ENCODE measurements at places on chromosomes 1 and 21.

DNA sequence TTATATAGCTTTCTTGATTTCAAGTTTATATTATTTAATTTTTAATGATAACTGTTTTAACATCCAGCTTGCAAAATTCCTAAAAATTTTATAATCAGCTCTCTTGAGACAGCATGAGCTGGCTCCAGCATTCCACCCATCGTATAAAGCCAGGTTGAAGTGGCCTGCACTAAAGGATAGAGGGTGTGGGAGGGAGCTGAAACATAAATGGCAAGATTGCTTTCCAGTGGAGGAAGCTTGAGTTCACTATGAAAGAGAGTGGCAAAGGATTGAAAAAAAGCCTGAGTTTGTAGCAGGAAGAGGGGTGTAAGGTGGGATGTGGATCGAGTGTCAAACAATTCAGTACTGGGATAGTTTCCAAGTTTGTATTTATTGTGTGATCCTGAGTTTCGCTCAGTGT lies 48.5 kb upstream of the ZNF644 start:
- no peak for DNase-seq

DNA sequence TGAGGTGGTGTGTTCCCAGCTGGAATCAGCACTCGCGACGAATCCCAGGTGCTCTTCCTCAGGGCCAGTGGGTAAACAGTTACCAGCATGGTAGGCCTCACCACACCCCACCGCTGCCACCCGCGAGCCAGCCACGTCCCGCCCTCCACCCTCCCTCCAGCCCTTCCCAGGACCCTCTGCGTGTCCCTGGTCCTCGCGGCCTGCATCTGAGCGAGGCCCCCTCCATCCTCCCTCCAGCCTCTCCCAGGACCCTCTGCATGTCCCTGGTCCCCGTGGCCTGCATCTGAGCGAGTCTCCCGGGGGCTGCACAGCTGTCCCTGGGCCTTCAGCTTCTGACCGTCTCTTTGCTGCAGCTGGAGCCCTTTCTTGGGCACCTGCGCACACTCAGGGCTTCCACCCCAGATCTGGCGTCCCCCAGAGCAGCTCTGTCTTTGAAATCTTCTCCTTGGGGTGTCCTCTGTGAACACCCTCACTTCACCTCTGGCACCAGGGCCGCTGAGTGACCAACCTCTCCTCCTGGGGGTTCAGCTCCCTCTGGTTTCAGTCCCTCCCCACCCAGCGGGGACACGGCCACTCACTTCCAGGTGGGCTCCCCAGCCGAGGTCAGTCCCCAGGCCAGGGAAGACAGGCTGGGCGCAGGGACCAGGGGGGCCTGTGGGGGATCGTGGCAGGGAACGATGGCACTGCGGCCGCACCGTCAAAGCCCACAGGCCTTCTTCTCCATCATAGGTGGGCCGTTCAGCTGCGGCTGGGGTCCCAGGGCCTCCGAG lies 57.8 kb upstream of the COL6A2 start:
- no peak for DNase-seq

DNA sequence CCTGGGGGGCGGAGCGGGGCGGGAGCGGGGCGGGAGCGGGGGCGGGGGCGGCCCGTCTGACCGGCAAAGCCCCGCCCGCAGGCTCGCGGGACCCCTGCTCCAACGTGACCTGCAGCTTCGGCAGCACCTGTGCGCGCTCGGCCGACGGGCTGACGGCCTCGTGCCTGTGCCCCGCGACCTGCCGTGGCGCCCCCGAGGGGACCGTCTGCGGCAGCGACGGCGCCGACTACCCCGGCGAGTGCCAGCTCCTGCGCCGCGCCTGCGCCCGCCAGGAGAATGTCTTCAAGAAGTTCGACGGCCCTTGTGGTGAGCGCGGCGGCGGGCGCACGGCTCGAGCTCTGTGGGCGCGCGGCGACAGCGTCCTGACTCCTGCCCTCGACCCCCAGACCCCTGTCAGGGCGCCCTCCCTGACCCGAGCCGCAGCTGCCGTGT lies 21.2 kb downstream of the AGRN start:
- no peak for DNase-seq

DNA sequence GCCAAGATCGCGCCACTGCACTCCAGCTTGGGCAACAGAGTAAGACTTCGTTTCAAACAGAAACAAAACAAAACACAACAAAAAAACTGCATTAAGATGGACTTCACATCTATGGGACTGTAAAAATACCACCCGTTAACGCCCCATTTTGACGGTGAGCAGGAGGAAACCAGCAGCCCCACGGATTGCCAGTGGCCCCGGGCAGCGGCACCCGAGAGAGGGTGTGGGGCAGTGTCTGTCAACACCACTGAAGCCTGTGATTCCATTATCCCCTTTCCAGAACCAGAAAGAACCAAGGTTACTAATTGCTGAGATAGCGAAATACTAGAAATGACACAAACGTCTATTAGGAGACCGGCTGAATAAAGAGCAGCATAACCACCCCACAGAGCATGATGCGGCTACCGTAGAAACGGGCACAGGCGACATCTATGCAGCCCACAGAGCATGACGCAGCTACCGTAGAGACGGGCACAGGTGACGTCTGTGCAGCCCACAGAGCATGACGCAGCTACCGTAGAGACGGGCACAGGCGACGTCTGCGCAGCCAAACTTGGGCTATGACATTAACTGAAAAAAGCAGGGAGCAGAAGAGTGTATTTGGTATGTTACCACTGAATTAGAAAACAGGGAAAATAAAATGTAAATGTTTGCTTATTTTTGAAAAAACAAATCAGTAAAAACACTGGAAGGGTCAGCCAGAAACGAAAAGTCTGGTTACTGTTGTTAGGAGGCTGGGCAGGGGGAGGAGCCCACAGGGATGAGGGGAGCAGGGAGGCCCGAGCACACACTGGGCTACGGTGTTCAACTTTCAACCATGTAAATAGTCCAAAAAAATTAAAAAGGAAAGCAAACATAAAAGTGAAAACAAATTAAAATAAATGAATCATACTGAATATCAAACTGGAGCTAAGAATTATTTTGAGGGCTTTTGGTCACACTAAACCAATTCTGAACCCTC lies 96.5 kb downstream of the NPHP4 start:
- no peak for DNase-seq

DNA sequence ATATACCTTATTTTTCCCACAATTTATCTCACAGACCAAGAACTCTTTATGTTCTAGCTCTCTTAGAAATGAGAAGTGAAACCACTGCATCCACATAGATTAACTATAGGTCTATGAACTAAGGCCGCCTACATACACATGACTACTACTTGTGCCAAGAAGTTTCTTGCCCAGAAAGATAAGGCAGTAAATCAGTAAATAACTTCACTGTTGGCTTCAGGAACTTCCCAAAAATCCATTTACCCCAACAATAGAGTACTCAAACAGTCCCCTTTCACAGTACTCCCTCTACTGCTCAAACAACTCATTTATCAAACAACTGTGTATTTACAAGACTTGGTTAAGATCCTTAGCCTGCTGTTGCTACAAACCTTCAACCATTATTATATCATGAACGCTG lies 96.5 kb downstream of the NME7 start:
- DNase-seq: no peak

DNA sequence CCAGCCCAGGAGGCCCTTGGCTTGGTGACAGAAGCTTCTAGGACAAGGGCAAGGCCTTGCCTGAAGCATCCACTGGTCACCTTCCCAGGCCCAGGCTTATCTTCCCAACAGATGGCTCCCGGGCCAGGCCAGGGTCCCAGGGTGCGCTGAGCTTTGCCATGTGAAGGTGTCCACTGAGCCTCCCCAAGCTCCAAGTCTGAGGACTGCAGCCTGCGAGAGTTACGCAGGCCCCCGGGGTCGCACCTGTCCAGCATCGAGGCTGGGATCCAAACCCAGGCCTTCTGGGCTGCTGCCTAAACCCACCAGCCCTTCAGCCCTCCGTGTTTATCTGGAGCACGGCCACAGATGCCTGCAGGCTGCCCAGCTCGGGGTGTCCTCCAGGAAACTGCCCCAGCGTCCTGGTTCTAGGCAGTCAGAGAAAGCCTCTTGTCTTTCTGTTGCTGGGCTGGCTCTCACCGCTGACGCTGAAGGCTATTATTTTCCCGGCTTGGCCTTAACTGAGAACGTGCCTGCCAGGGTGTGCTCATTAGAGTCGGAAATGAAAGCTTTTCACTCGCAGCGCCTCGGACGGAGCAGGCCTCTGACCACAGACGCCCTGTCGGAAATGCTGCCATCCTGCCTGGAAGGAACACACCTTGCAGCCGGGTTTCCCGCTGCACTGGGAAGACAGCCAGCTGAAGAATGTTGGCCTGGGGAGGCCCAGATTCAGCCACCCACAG lies 71.4 kb downstream of the MEGF6 start:
- no peak for DNase-seq

DNA sequence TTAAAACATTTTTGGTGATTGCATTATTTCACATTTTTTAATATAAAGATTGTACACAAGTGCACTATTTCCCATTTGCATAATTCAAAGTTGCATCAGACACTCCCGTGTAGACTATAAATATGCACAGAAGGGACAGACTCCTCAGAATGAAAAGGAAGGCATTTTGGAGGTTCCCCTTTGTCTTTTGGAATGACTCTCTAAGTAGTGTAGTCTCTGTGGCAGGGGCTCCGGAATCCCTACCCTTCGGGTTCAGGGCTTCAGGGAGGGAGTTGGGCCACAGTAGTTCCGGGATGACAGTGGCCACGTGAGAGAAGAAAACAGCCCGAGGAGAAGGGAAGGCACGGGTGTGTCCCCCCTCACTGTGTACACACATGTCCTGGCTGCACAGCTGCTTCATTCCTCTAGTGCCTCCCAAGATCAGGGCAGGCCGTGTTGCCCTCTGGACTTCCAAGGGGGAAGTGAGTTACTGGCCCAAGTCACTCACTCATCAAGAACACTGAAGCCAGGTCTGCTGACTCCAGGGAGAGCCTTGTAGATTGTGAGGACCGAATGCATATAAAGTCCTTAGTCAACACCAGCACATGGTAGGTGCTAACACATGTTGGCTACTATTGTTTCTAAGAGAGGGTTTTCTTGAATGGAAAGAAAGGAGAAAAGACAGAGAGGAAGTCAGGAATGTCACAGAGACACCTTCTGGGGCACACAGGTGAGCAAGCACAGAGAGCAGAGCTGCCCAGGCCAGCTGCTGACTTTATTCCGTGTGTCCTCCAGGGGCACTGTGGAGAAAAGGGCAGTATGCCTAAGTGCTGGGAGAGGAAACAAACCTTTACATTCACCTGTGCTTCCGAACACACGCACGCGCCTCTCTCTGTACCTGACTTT lies 39.8 kb downstream of the LHX4 start:
- DNase-seq: no peak

- no peak for DNase-seq
Observed at GRCh38 chr1:19079541-19080472, 123.3 kb upstream of the IFFO2 start.

DNA sequence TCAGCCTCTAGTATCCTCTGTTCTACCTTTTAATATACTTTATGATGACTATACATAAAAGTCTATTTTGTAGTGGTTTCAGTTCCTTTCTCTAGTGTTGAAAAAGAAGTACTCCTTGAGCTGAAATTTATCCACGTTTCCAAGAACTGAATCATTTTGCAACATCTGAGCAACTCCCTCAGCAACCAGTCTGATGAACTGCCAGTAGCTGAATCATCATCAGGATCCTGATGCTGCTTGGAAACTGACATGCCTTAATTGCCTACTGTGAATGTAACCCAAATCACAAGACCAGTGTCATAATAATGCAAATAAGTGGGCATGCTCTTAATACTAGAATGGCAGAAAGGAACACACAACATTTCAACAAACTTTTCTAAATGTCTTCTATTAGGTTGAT lies 103.3 kb downstream of the CYYR1 start:
- DNase-seq: no peak

GRCh38 chr1:225152061-225152460 lies 222.6 kb downstream of the DNAH14 start:
- no peak for DNase-seq

DNA sequence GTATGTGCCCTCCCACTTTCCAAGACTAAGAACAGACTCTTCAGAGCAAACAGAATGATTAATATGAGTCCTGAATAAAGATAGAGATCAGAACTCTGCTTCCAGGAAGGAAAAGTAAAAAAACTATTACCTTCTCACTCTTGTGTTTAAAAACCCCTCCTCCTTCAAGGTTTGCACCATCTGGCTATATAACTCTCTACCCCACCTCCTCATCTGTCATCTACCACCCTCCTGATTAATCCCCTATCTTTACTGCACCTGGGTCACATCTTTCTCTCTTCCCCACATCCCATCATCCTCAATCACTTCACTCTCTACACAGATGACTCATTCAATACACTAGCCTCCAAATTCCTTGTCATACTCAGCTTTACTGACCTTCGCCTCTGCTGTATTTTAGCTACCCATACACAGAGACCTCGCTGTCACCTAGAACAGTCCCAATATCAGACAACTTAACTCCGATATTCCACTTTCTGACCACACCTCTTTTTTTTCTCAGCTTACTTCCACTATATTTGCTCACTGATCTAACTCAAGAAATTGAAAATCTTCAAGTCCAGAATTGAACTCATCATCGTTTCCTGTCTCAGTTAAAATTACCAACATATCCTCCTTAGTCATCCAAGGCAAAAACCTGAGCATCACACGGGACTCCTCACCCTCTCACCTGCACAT lies 3.7 kb downstream of the SCMH1 start:
- DNase-seq: peak; percentile 46

GRCh38 chr1:175976865-175977642 lies 230.0 kb downstream of the COP1 start:
- DNase-seq: no peak

DNA sequence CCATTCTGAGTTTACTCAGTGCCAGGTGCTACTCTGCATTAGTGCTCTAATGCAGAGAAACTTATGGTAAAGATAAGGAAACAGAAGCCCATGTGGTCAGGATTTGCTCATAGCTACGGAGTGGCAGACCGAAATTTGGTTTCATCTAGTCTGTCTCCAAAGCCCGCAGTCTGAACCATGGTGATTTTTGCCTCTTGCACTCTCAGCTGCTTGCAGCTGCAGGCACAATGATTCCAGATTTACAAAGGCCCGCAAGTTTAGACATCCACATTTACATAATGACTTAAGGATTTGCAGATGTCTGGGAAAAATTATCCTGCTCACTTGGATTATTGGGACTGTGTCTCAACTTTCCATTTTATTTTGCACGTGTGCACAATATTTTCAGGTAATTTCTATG lies 161.3 kb upstream of the KCNJ6 start:
- DNase-seq: no peak

DNA sequence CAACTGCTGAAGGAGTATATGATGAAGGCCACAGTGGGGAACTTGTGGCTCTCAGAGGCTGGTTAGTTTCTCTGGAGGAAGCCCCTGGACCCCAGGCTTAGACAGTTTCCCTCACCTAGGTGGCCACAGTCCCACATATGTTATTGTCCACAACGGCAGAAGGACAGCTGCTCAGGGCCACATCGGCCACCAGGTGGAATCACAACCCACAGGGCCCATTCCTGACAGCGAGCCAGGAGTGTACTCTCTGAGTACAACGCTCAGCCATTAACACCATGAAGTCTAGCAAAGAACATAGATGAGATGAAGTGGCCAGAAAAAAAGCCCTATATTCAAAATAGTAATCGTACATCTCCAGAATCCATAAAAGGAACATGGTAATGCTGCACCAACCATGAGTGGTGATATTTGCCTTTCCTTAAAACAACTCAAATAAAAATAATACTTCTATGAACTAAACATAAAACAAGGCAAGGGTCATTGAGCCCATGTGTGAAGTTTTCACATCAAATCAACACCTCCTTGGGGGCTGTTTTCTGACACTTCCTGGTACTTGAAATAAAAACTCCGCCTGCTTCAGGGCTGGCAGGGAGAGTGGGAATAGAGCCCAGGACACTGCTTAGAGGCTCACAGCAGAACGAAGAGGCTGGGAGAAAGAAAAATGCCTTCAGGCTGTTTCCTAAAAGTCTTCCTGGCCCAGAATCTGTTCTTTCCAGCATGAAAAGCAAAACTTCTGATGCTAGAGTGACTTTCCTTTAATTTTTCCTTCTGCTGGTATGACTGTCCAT lies 383.3 kb downstream of the HHAT start:
- no peak for DNase-seq

All from urothelium cell line (cell line).